ENCODE measurements at places on chromosomes 2 and 18.

GRCh38 chr2:30339071-30339470 is 107.7 kb downstream of the LBH start:
- no peak for DNase-seq

GRCh38 chr2:7516484-7517063 is 599.4 kb downstream of the RNF144A start:
- no peak for DNase-seq

- DNase-seq: no peak
Measured at GRCh38 chr2:41910126-41910525, 137.7 kb upstream of the PKDCC start.

GRCh38 chr2:171158790-171159371 is 1.8 kb downstream of the TLK1 start:
- DNase-seq: no peak

DNA sequence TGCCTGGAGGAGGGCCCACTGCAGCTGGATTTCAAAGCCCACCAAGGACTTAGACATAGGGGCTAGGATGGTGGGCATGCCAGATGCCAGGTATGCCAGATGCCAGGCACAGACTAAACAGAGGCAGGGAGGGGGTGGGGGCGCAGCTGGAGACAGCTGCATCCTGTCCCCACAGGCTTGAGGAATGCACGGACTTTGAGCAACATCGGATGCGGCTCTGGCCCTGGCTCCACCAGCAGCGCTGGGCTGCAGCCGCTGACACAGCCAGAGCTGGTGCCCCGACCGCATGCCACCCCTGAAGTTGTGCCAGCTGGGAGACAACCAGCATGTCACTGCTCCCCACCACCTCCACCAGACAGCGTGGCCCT is 39.5 kb downstream of the AQP12A start:
- DNase-seq: no peak

- no peak for DNase-seq
Measured at GRCh38 chr2:51619961-51620360, 588.0 kb upstream of the NRXN1 start.

DNA sequence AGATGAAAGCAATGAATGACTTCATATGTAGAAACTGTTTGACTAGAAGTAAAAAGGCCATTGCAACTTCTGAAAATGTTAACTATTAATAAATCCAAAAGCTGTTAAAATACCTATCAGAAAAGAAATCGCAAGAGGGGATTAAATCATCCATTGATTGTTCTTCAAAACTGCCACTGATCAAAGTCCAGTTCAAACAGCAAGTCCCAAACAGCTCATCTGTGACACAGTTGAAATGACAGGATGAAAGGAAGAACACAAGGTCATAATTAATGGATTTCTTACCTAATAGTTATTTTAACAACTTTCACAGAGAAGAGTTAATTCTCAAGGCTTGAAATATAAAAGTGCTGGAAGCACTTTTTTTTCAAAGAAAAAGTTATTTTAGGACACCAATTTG is 90.4 kb downstream of the SESTD1 start:
- DNase-seq: no peak

GRCh38 chr18:9803698-9804516 is 81.9 kb upstream of the TXNDC2 start:
- DNase-seq: no peak

DNA sequence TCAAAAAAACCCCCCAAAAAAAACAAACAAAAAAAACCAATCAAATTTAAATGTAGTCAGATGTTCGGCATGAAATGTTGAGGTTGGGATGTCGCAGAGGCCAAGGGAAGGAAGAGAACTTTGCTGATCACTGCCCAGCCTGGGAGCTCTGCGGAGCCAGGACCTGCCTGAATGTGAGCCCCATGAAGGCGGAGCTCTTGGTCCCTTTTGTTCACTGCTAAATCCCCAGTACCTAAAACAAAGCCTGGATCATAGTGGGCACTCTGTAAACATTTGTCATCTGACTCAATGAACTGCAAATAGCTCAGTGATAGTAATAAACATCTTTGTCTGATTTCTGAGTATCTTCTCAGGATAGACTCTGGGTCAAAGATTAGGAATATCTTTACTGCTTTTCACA is 64.0 kb downstream of the NGEF start:
- DNase-seq: no peak

- no peak for DNase-seq
Measured at GRCh38 chr18:73987247-73987980, 160.2 kb downstream of the FBXO15 start.

GRCh38 chr2:138708682-138709241 is 71.4 kb downstream of the NXPH2 start:
- no peak for DNase-seq

DNA sequence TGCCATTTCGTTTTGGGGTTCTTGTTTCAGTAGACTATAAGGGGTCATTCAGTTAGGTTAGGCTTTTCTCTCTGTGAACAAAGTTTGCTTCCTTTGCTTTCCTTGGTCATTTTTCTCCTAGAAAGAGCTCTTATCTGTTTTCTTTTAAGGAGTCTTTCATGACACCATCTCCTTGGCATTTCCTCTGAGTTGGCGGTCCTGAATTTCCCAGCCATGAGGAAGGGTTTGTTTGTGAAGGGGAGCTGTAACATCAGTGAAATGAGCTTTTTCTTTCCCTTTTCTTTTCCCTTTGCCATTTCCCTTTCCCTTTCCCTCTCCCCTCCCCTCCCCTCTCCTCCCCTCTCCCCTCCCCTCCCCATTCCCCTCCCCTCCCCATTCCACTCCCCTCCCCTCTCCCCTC is 61.7 kb downstream of the MAP4K4 start:
- DNase-seq: no peak

GRCh38 chr18:5966514-5966913 is 71.2 kb upstream of the TMEM200C start:
- DNase-seq: no peak

GRCh38 chr2:45869165-45869501 is 217.7 kb downstream of the PRKCE start:
- DNase-seq: no peak

DNA sequence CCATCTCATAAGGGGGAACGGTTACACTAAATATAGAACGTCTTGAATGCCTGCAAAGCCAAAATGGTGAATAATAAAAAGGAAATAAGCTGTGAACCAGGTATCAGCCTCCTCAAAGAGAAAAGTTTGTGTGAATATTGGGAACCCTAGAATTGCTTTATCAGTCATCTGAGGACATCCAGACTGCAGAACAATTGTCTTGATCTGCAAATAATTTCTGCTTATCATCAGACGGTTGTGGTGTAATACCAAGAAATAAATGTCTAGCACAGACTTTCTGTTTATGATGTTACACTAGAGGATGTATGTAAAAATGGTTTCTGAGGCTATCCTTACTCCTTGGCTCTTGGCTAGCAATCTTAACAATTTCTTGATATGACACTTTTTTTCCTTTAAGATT is 53.5 kb upstream of the SLC25A52 start:
- DNase-seq: no peak

DNA sequence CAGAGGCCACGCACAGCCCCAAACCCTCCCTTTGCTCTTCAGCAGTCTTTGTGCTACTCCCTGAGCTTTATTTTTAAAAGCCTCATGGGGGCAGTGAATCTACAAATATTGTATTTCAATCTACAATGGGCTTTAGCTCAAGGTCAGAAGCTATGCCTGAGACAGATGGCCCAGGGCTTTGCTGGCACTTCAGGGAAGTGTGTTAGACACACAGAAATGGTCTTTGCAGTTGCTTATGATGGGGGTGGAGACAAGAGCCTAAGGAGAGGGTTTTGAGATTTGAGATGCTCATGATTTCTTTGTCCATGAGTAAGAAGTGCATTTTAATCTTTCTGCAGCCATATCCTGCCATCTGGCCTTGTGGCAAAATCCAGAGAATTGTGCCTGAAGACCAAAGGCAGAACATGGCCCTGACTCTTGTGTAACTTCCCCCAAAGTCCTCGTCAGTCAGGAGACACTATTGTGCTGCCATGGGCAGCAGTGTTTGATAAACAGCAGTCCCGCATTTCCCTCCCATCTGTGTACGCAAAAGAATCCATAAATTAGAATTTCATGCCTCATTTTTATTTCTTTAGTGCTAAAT is 92.6 kb downstream of the VAPA start:
- no peak for DNase-seq

- no peak for DNase-seq
Measured at GRCh38 chr18:48982266-48982665, 31.5 kb upstream of the SMAD7 start.
